ENCODE measurements at places on chromosomes 6 and 20.

- DNase-seq, result no peak
Observed at GRCh38 chr6:161217628-161218027, 56.2 kb downstream of the AGPAT4 start.

DNA sequence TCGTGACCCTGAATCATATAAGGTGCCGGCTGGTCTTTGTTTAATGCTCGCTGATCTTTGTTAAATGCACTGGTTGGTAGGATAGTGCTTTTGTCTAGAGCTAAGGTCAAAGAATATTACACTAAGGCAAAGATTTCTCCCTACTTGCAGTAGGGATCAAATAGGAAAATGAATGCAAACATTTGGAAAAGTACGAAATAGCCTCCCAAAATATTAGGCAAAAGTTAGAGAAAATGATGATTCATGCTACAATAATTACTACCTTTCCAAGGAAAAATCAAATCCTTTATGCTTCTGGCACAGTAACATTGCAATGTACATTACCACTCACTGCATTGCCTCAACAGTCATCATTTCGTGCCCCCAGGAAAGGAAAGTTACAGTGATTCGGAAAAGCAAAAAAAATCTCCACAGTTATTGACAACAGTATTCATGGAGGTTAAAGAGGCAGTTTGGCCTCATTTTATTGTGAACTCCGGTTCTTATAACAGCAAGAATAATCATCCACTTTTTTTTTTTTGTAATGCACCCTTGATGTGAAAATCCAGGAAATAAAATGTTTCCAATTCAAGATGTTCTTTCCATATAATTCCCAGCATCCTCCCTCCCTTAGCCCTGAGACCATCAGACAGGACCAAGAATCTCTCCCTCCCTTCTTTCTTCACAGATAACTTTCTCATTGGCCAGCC is 61.7 kb upstream of the ZMYND8 start:
- DNase-seq, result no peak

- DNase-seq, result no peak
Observed at GRCh38 chr6:170443151-170443662, 109.9 kb downstream of the PSMB1 start.

DNA sequence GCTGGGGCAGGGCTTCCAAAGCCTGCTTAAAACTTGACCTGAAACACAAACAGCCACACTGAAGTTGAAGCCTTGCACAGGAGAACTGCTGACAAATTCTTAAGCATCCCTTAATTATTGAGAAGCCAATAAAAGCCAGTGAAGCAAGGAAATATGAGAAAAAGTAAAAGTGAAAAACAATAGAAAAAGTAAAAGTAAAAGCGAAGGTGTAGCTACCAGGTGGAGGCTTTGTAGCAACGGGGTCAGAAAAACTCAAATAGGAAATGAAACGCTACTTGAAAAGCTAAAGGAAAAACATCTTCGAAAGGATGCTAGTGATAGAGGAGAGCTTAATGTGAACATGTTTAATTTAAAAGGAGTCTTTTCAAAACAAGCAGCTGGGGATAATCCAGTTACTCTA is 97.4 kb downstream of the IRF4 start:
- no peak for DNase-seq

DNA sequence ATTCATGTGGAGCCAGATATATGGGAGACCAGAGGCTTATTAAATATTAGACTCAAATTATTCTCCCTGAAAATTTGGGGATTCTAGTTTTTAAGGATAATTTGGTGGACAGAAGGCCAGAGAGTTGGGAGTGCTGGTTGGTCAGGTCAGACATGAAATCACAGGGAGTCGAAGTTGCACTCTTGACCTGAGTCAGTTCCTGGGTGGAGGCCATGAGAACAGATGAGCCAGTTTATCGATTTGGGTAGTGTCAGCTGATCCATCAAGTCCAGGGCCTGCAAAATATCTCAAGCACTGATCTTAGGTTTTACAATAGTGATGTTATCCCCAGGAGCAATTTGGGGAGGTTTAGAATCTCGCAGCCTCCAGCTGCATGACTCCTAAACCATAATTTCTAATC is 563.5 kb upstream of the NRSN1 start:
- no peak for DNase-seq

GRCh38 chr20:14664101-14664500 is 326.7 kb upstream of the FLRT3 start:
- DNase-seq, result no peak

DNA sequence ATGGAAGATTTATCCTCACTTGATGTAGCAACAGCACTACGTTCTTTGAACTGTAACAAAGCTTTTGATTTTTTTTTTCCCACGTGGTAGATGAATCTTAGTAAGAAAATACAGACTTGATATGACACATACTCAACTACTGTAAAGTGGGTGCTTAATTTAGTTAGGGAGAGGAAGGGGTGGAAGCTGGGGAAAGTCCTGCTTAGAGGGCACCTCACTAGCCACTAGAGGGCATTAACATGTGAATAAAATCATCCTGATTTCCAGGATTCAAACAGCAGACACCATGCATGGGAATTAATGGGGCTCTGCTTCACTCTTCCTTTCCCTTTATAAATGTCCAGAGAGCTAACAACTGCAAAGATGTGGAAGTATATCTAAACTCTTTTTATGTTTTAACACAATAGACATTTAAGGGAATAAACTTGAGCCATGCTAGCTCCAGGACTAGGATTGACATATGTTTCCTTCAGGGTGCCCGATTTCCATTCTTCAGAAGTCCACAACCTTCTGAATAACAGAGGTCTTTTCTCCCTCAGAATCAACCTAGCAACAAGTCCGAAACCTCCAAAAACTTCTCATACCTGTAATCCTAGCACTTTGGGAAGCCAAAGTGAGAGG is 250.1 kb downstream of the ATXN1 start:
- DNase-seq, result no peak

- DNase-seq, result no peak
Observed at GRCh38 chr6:52230685-52231084, 13.6 kb downstream of the IL17F start.

- no peak for DNase-seq
Observed at GRCh38 chr20:39516964-39517363, 554.8 kb downstream of the DHX35 start.

DNA sequence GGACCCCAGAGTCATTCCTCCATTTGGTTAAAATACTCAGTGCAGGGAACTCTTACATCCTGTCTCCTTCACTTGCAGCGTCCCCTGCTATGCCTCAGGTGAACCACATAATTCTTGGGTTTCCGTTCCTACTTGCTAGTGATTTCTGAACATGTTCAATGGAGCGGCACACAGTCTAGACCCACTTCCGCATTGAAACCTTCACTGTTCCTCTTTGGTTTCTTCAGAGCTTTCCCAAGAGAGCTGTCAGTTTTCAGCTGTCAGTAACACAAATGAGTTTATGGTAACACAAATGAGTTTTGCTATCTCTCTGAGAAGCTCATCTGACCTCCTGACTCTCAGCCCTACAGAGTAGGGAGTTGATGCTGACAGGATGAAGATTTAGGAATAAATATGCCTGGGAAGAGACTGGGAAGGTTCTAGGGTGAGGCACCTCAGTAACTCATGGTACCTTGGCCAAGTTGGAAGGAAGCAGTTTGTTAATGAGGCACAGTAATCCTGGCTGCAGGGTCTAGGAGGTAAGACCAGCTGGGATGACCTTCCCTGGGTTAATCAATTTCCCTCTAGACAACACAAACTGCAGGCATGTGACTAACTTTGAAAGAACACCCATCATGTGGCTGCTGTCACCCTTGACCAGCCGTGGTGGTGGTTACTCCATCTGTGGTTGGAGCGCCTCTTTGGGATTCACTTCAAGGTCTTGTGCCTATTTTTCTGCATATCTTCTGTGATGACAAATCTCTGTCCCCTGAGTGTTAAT is 5.4 kb downstream of the SYS1 start:
- no peak for DNase-seq

- no peak for DNase-seq
Observed at GRCh38 chr20:62390317-62391164, 3.6 kb downstream of the RPS21 start.

DNA sequence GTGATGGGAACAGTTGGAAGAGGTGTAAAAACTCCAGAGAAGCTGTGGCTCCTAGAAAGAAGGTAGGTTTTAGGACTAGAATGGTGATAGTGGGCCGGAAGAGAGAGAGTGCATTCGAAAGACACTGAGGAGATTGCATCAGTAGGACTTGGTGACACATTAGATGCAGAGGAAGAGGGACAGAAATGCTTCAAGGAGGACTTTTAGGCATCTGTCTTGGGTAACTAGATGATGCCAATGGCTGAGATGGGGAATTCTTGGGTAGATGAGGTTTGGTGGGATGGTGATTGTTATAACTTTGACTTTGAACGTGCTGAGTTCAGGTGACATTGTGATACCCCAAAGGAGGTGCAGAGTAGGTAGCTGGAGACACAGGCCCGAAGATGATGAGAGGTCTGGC is 196.5 kb downstream of the GMPR start:
- no peak for DNase-seq

DNA sequence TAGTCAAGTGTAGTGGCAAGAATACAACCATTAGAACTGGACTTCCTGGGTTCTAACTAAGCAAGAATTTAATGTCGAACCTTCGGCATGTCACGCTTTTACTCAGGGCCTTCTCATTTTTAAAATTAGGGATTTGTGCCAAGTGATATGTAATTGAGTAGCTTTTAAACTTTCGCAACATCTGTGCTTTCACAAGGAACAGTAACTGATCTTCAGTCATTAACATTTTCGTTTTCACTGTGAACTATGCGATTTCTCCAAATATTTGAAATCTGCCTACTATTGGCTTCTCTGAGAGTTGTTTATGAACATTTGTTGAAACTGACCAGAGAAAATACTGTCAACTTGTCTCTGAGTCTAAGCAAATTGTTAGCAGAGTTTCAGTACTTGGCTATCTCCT is 27.6 kb downstream of the GRM1 start:
- no peak for DNase-seq

GRCh38 chr6:154791556-154792317 is 58.5 kb downstream of the SCAF8 start:
- no peak for DNase-seq

DNA sequence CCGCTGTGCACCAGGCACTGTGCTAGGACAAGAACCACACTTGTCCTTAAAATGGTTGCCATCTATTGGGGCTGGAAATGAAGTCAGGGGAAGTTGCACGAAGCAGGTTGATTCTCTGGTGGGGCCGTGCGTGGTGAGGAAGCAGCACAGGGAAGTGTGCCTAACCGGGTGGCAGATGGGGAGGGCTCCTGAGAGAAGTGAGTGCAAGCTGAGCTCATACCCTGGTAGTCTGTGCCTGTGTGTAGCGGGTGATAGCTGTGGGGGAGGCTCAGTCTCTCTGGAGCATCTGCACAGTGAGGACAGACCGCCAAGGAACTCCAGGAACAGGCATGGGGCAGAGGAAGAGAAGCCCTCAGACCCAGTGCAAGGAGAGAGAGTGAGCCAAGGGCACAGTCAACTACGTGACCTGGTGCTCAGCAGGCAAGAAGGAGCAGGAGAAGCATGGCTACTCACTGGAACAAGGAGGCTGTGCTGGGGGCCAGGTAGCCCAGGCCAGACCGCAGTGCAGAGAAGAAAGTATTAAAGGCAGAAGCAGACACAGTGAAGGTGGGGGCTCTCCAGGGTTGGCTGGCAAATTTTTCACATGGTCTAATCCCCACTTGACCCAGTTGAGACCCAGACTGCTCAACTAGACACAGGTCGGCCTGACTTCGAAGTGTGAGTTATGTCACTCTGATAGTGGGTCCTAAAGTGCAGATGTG is 155.0 kb downstream of the CDH26 start:
- no peak for DNase-seq

GRCh38 chr20:36153736-36154699 is 522 bp upstream of the EPB41L1 start:
- peak; percentile 74 for DNase-seq

DNA sequence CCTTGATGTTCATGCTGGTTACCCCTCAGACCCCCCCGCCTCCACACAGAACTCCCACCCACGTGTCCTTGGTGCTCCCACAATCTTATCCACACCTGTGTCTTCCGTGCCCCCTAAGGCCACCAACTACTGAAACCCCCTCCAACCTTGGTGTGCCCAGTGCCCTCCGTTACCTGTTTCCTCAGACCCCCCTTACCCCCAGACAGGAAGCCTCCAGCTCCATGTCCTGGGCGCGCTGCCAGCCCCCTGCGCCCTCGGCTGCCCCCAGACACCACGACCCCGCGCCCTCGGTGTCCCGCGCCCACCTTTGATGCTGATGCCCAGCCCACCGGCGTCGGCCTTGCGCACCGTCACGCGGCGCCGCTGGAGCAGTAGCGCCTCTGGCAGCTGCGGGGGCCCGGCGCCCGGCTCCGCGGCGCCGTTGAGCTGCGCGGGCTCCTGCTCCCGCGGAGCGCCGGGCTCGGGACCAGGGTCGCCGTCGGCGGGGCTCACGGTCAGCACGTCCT is 504 bp downstream of the SNTA1 start:
- DNase-seq, result no peak

DNA sequence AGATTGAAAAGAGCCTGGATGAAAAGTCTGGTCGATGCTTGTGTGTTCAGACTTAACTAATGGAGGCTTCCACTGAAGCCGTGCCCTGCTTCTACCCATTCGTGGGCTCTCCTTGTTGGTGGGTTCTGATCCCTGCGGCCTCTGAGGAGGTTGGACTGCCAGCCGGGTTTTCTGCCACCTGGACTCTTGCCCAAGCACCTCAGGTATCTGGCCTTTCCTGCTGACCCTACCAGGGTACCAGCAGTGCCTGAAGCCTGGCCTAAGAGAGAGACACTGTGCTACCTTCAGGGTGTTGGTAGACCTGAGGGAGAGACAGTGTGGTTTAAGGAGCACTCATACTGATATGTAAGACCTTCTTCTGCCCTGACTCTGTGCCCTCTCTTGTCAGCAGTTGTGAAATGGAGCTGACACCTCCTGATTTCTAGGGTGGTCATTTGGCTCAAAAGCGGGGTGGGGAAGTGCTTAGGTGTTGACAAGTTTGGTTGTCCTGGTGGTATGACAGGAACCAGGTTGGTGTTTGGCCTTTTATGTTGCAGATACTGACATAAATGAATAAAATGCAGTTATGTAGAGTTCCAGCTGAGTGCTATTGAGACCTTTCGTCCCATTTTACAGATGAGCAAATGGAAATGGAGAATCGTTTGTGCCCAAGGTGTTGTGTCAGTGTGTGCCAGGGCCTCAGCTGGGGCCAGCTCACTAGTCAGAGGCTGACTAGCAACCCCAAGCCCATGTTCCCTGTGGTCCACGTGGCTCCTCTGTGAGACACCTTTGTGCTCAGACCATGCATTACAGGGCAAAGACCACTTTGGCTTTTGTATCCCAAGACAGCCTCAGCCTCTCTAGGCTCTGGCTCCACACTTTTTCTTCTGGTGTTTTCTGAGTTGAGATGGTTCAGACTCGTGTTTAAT is 3.1 kb downstream of the PLCG1 start:
- DNase-seq, result no peak

DNA sequence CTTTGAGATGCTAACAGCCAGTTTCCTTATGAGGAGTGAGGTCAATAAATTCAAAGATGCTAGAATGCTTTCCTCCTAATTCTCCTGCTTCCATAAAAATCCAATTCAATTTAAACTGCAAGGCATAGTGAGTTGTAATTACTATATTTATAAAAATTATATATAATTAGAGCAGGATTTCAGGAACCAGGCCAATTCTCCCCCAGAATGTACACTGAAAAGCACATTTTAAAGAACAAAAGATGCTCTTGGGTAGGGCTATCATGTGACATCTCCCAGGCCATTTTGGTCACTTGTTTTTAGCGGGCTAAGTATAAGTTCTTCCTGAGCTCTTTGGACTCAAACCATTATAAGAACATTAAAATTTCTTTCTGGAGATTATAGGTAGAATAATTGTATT is 195.7 kb upstream of the KCNG1 start:
- DNase-seq, result no peak

- DNase-seq, result no peak
Observed at GRCh38 chr6:138410972-138411880, 7.2 kb downstream of the HEBP2 start.

Measured in nucleus accumbens (tissue), 56 donors.